ENCODE measurements at places on chromosomes 3 and 15.

DNA sequence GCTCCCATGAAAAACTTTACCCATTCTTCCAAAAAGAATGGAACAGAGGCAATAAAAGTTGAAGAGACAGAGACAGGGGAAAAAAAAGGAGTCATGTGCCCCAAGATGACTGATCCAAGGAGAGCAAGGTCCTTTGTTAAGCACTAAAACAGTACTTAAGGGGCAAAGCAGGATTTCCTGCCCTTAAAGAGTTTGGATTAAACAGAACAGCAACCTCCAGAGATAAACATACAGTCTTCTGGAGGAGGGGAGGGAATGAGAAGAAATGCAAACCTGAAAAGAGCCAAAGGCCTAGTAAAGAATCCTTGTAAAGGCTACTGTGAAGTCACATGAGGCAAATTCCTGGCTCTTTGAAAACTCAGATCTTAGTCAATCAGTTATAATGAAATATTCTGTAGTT lies 38.2 kb downstream of the SHQ1 start:
- DNase-seq: no peak

DNA sequence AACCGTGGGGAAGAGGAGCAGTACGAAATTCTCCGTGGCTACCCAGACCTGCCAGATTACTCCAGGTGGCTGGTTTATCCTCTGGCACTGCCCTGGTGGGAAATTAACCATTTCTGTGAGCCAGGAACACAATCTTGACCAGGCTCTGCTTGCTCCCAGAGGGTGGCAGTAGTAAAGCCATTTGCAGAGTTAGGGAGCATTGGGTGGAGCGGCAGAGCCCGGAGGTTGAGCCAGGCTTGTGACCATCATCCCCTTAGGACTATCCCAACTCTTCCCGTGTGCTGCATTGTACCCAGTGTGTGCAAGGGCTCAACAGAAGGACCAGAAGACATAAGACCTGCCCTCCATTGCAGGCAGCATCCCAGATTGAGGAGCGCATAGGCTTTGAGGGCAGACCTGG lies 5.3 kb downstream of the KNG1 start:
- DNase-seq: no peak

DNA sequence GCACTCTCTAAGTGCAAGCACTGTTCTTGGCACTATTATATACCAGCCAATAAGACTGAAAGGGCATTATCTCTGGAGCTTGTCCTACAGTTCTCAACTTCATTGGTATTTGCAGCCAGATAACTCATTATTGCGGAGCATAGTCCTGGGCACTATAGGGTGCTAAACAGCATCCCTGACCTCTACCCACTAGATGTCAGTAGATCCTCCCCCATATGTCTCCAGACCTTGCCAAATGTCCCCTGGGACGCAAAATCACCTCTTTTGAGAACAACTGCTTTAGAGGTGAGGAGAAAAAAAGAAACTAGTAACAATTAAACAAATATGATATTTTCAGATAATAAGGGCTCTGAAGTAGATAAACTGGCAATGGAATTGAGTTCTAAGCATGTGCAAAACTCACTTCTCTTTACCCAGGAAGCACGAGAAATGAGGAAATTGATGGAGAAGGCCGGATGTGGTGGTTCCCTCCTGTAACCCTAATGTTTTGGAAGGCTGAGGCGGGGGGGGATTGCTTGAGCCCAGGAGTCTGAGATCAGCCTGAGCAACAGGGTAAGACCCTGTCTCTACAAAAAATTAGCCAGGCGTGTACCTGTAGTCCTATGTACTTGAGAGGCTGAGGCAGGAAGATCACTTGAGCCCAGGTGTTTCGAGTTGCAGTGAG lies 61.4 kb downstream of the FRMD4B start:
- DNase-seq: no peak

DNA sequence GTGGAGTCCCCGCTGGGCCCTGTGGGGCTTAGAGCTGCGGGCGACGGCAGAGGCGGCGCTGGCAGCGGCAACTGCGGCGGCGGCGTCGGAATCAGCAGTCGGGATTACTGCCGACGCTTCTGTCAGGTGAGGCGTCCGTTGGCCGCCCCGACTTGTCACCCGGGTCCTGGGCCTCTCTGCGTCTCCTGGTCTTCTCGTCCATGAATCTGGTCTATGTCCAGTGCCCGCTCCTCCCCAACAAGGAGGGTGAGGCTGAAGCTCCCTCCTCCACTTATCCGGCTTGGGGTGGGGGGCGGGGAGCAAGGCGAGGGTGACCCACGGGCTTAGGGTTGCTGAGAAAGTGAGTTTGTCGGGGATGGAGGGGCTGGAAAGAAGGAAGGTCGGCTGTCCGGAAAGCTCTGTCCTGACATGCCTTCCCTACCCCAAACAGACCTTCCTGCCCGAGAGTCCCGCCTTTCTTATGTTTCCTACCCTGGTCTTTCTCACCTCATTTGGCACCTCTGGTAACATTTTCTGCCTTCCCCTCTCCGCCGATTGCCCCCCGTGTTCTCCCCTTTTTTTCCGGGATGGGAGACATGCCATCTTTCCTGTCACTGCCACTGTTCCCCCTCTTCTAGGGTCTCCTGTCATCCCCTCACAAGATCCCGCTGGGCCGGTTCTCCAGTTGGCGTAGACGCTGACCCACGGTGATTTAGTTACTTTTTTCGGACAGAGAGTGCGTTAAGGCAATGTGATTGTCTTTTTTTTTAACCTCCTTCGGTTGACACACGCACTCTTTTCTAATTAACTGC lies 520 bp downstream of the ZNF654 start:
- no peak for DNase-seq

DNA sequence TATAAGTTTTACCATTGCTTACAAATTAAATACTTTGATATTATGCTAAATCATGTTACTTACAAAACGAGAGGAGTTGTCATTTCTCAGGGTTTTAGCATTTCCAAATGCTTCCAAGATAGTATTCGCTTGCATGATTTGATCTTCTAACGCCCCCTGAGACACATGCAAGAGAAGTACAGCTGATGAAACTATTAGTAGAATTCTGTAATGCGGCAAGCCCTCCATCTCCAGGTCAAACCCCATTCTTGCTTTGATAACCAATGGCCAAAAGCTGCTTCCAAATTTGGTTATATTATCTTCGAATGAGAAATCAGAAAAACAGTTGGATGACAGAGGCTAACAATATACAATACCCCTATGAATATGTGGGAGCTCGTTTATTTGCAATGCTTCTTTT lies 14.7 kb downstream of the MYH15 start:
- no peak for DNase-seq

DNA sequence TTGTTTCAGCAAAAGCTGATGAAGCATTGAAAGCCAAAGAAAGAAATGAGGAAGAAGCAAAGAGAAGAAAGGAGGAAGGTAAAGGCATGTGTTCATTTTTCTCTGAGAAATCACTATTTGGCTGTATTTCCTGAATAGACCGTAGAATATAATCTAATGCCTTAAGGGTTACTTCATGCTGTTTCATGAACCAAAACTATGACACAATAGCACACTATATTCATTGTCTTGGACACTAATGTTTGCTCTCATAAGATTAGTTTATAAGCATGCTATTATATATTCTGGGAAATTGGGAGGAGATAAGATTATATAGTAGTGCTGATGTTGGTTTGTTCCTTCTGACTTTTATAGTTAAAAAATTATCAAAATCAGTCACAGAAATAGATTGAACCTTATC lies 110.1 kb upstream of the MLF1 start:
- DNase-seq: no peak

DNA sequence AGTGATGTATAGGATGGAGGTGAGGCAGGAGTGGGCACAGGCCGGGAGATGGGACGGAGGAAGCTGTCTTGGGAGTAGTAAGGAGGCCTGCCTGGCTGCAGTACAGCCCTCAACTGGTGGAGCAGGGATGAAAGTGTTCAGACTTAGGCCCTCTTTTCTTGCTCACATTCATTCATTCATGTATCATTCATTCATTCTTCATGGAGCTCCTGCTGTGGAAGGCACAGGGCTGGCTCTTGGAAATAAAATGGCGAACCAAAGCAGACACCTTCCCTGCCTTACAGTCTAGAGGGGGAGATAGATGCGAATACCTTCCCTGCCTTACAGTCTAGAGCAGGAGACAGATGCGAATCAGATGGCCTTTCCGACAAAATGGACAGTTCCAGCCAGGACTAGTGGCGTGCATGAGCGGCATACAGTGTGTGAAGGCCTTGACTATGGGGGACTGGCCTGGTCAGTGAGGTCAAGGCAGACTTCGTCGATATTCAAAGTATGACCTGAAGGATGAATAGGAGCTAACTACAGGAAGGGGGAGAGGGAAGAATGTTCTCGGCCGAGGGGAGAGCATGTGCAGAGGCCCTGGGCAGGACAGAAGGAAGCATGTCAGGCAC lies 143.2 kb upstream of the TLE3 start:
- DNase-seq: no peak

DNA sequence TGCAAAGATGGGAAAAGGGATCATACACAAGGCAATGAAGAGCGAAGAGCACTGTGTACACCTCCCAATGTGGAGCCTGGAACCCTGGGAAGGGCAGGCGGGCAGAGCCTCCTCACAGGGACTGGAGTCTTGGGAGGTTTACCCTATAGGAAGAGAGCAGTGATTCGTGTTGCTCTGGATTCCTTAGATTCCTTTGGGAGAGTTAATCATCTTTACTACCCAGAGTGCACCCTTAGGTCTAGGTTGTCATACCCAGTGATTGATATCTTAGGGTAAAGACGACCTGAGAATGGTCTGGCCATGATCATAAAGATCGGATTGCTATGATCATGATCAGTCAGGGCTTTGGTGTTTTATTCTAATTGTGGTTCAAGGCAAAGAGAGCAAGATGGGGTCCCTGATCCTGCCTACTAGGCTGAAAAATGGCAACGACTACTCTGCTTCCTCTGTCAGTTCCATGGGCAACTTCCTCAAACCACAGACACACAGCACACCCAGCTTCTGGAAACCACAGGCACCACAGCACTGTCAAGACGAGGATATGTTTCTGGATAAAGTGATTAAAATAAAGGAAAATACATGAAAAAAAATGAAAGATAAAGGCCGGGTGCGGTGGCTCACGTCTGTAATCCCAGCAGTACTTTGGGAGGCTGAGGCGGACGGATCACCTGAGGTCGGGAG lies 20.4 kb upstream of the MAP6D1 start:
- no peak for DNase-seq

GRCh38 chr15:80878242-80878866 lies 99.2 kb downstream of the CEMIP start:
- DNase-seq: no peak

GRCh38 chr3:186614597-186615483 lies 2.0 kb downstream of the AHSG start:
- peak; percentile 57 for DNase-seq

GRCh38 chr3:152222327-152222726 lies 46.4 kb upstream of the MBNL1 start:
- DNase-seq: no peak

GRCh38 chr15:52252781-52253180 lies 42.8 kb downstream of the MYO5C start:
- DNase-seq: no peak

DNA sequence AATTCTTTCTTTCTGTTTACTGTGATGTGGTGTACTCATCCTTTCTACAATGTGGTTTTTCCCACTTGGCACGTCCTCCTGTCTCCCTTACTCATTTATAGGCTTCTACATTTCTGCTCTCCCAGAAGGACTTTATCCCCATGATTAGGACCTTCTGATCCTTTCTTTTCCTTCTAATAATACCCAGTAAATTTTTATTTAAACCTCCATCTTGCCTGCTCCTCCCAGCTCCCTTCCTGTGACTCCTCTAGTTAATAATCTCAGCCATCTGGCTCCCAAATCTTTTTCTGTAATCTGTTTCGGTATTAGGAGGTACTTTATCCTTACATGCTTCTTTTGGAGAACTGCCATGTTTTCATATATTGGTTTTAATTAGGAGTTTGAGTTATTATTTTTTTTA lies 11.2 kb upstream of the P2RY1 start:
- DNase-seq: no peak

DNA sequence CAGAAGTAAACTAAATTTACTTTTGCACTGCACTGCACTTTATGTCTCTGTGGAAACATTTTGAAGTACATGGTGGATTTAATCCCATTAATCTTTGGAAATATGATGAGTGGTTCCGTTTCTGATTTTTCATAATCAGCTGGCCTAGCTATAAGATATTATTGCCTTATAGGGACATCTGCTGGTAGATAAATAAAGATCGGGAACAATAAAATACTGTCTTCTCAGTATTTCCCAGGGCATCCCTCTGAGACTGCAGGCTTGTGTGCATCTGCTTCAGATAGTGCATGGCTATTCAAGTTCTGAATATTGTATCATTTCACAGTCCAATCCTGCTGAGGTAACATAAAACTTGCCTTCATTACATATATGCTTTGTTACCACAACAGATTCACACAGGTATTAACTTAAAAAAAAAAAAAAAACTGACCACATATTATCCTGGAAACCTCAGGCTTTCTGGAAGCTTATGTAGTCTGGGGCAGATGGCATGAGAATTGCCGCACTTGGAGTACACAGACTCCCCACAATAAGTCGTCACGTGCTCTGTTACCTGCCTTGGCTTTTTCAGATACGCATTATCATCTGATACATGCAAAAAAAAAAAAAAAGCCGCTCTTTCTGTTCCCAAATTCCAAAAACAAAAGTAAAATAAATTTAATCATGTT lies 330.8 kb upstream of the AGTR1 start:
- DNase-seq: no peak

GRCh38 chr15:68730976-68731897 lies 89.5 kb downstream of the ANP32A start:
- DNase-seq: no peak

GRCh38 chr15:72971766-72972165 lies 80.5 kb upstream of the NEO1 start:
- DNase-seq: no peak

- no peak for DNase-seq
Observed at GRCh38 chr3:162262129-162262528, 765.5 kb downstream of the OTOL1 start.

DNA sequence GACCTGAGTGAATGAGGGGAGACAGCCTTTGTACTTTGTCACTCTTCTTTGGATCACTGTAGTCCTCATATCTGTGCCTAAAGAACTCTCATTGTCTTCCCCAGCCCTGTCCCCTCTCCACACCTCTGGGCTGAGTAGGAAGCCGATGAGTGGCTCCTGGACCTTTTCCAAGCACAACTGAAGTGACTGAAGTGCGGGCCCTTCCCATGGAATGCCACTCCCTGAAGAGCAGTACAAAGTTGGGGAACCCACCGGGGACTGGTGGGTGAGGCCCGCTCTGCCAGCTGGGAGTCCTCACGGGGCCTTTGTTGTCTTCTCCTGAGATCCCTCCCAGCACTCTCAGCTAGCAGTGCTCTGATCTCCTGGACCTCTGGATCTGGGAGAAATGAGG lies 90.1 kb downstream of the AAGAB start:
- no peak for DNase-seq

GRCh38 chr3:179175358-179175757 lies 27.2 kb downstream of the PIK3CA start:
- DNase-seq: no peak

DNA sequence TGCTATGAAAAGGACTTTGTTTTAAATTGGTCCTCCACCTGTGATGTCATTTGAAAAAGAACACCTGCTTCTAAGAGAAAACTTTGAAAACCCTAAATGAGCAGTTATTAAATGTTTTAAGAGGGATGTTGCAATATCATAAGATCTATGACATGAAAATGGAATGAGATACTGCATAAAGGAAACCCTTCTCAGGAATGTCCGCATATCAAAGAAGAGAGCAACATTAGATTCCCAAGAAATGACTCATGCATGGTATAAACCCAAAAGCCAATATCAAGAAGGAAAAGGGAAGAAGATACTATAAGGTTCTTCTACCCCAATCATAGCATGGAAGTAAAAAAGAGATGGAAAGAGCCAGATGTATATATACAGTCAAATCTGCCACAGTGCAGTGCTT lies 627.5 kb upstream of the LMCD1 start:
- DNase-seq: no peak

- DNase-seq: no peak
Observed at GRCh38 chr3:33238923-33239322, 20.3 kb upstream of the SUSD5 start.
